ENCODE measurements at places on chromosomes 11 and 22. TPM values are rescaled to one million over a fixed set of nuclear protein-coding genes. Genes with fewer than 3 reads are reported as not detected.

DNA sequence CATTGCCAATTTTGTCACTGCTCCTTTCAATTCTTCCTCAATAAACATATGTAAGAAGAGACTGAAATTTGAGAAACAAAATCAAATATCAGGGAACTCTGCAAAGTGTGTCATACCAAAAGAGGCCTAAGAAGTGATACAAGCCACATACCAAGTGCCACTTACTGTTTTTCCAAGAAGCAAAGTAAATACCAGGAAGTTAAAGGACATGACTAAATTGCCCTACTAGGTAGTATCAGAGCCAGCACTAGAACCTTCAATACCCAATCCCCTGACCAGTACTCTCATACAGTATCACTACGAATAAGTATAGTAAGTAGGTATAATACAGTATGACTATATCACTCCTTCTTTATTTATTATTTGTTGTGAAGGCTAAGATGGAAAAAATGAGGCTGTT is 13.6 kb downstream of the MAML2 start:
- no peak for DNase-seq

DNA sequence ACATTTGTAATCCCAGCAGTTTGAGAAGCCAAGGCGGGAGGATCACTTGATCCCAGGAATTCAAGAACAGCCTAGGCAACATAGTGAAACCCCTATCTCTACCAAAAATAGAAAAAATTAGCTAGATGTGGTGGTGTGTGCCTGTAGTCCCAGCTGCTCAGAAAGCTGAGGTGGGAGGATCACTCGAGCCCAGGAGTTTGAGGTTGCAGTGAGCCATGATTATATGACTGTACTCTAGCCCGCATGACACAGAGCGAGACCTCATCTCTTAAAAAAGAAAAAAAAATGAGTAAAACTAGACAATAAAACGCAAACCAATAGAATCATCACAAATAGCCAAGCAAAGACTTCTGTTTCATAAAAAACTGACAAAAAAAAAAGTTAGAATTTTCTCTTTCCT is 21.8 kb downstream of the NUCB2 start:
- DNase-seq, result no peak

- no peak for DNase-seq
These were observed 588.1 kb downstream of the NELL1 start for GRCh38 chr11:21257461-21257860.

DNA sequence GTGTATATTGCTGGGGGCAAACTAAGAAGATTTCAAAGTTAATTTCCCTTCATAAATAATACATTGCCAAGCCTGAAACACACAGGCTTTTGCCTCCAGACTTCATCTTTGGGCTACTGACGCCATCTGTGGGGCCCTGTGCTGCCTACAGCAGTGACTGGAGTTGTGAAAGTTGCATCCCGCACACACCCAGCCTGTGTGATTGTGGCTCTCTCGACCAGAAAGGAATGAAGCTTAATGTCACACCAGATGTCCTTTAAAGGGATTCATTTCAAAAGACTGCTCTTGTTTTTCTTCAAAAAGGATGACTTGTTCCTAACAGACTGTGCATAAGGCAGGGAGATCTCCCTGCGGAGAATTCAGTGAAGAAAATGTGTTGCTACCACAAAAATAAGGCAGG is 210.5 kb downstream of the FAM181B start:
- no peak for DNase-seq

Gene NAT10
- total RNA-seq, result 26.5 TPM

GRCh38 chr11:46436113-46436512 is 44.5 kb upstream of the CHRM4 start:
- DNase-seq, result no peak

Gene OR5W2
- not detected for total RNA-seq

Gene OR52H1
- total RNA-seq, result not detected

GRCh38 chr11:98589967-98590366 is 430.8 kb upstream of the CNTN5 start:
- no peak for DNase-seq

Gene OR51E2
- 0.19 TPM for total RNA-seq

Gene LRRC74B
- total RNA-seq, result not detected

GRCh38 chr22:44638971-44639760 is 62.8 kb upstream of the PRR5 start:
- DNase-seq, result no peak

GRCh38 chr11:116579031-116579653 is 193.6 kb downstream of the BUD13 start:
- no peak for DNase-seq

DNA sequence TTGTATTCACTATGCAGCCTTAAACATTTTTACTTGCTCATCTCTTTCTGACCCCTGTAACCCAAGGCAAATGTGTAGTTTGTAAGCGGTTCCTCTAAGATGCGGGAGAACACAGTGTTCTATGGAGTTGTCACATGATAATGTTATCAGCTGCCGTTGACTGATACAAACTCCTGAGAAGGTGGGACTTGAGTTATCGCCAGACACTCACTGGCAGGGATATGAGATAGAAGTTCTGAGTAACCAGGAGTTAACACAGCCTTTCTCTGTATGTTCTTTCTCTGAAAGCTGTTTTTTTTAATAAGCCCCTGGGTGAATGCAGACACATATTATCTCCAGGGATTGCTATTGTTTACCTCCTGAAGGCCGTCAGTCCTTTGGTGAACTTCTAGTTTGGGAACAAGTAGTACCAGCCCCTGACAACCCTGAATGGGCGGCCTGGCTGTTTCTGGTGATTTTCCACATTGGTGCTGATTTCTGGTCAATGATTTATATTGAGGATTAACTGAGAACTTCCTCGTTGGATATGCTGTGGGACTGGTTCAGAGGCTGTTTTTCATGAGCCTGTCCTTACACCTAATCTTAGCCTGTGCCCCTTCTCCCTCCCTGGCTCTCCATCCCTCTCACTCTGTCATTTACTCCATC is 155.3 kb upstream of the RASSF10 start:
- DNase-seq, result no peak

Gene IL18
- 10.4 TPM for total RNA-seq

- no peak for DNase-seq
These were observed 37.2 kb upstream of the ACER3 start for GRCh38 chr11:76823481-76824028.

GRCh38 chr11:102630598-102631448 is 5.7 kb upstream of the MMP20 start:
- DNase-seq, result no peak

GRCh38 chr11:76408171-76408965 is 27.2 kb downstream of the GVQW3 start:
- no peak for DNase-seq

Gene NAGA
- 39.9 TPM for total RNA-seq

Gene PRR33
- not detected for total RNA-seq

Gene A4GALT
- 10.8 TPM for total RNA-seq

GRCh38 chr11:47010179-47010578 is 73.6 kb downstream of the CSTPP1 start:
- DNase-seq, result no peak

DNA sequence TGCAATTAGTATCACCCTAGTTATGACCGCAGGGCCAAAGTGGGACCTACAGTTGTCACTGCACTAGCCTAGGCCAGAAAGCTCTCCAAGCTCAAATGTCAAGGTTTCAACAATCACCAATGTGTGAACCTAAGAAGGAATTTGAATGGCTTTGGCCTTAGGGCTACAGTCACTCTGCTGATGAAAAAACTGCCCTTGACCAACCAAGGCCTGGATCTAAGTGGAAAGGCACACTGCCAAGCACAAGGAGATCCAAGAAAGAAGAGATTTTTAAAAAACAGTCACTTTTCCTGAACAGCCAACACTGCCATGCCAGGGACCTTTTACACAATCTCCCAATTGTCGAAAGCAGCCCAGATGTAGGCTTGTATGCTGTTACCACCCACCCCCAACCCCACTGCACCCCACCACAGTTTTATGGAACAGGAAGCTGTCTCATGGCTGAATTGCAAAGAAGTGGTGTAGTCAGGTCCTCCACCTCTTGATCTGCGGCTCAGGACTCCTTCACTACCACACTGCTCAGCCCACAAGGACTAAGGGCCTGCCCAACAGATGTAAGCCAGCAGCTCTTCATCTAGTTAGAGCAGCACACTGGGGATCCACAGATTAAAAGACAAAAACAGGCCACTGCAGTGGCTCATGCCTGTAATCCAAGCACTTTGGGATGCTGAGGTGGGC is 32.9 kb downstream of the SMCO4 start:
- no peak for DNase-seq

DNA sequence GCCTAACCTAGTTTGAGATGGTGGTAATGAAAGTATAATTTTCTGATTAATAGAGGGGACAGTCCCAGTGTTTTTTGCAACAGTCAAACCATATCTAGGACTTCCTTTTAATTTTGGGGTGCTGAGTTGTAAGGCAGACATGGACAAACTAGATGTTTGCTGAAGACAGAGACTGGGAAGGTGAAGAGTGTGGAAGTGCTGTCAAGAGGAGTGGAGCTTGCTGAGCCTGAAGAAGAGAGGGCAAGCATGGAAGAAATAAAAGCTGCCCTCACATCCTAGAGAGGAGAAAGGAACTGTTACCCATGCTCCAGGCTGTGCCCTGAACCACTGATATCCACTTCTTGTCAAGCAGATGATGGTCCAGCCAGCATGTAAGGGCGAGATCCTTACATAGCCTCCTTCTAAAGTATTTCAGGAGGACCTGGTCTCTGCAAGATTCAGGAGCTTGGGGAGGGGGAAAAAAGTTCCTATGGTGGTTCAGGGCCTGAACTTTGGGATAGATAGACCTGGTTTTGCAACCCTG is 51.4 kb downstream of the PRR5L start:
- DNase-seq, result no peak

DNA sequence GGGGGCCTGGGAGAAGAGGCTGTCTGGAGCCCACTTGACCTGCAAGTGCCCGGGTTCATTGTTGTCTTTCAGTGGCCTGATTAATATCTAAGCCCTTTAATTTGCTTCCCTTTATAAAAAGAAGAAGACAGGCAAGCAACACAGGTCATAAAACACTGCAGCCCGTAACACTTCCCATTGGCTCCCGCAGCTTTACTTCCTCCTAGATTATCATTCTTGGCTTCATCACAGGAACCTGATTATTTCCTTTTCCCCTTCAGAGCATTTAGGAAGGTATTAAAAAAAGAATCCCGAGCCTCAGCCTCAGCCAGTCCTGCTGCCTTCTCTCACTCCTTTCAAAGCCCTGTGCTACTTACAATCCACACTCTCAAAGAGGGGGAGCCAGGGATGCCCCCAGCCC is 183.2 kb downstream of the GRIK4 start:
- no peak for DNase-seq

DNA sequence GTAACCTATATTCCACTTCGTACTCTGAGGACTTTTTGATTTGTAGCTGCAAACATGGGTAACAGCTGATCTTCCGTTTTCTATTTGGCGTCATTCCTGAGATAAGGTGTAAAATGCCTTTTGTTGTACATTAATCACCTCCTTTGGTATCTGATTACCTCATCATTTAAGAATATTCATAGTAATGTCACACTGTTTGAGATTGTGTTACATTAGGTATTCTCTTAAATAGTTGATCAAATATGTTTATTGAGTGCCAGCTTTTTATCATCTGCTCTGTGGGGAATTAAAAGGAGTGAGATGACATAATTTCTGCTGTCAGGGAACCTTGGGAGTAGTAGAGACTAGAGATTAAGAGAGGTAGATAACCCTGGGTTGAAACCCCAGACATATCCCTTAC is 5.9 kb downstream of the NCAM1 start:
- no peak for DNase-seq

DNA sequence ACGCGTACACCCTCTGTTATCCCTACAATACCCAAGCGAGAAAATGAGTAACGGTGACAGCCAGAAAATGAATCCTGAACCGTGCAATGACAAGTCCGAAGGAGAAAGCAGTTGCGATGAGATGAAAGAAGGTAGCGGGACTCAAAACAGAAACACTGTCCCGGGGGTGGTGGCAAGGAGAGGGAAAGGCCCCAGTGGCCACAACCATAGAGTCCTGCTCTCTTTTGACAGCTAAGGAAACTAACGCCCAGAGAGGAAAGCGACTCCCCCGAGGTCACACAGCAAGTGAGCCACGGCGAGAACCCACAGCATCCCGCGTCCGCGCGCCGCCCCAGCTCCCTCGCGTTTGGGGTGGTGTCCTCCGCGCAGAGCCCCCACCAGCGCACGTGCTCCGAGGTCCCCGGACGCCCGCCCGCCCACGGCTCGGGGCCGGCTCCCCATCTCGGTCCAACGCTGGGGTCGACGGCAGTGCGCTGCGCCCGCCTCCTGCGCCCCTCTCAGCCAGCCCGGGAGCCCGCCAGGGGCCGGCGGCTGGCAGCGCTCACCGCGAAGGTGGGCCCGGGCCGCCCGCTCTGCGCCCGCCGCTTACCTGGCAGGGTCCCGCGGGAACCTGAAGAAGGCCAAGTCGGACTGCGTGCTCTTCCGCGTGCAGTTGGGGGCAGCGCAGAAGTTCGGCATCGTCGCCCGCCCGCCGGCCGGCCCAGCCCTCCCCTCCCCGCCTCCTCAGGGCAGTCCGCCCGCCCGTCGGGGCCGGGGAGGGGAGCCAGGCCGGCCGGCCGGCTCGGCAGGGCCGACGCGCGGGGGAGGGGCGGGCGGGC is 564 bp downstream of the THAP12 start:
- no peak for DNase-seq

- DNase-seq, result no peak
These were observed 152.2 kb downstream of the SPATA19 start for GRCh38 chr11:133693110-133693509.

DNA sequence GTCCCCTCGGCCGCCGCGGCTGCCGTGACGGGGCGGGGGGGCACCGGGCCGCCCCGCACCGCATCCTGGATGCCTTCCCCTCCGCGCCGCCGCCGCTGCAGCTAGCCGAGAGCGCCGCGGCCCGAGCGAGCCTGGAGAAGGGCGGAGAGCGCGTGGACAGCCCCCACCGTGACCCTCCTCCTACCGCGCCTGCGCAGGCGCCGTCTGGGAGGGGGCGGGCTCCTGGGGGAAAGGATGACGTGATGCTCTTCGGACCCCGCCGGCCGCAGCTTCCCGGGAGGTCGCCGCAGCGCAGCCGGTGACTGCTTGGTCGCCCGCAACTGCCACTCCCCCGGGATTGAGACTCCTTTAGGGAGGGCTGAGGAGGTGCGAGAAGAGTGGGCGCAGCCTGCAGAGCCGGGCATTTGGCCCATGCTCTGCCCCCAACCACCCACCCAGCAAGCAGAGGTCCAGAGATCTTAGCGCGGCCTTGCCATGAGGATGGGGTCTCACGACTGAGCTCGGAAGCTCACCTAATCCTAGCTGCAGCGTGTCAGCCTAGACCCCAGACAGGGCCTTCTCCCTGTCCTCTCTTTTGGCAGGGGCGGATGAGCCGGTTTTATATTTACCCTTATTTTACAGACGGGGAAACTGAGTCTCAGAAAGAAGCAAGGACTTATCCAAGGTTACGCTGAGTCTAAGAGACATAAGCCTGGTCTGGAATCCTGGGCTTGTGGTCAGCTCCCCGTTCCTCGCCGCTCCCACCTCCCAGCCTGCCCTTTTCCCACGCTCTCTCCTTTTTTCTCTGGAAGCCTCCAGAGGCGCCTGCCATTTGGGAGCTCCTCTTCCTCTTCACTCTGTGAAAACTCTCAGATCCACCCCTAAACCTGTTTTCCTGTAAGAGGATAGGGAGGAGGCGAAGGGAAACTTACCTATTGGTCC is at the start of gene DENND5A:
DENND5A (minus strand) TSS at position 140 of the 921 bp plus-strand sequence. CDS start 281 bp downstream, outside the sequence.
- peak; percentile 40 for DNase-seq

Measured in omental fat pad (tissue), 4 donors.